ENCODE measurements at places on chromosomes 7 and 10.

DNA sequence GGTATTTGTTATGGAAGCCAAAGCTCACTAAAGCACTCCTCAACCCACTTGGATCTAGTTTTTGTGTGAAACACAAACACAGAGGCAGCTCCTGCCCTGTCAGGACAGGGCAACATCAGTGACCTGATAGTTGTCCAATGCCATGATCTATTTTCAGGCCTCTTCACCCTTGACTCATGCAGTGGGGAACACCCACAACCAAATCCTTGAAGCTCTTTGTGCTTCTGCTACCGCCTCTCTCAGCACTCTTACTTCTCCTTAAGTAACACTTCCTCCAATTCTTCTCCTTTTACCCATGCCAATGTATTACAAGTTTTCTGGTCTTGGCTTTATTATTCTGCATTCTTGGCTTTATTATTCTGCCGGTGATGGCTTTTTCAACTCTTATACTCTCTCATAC lies 425.3 kb downstream of the INHBA start:
- DNase-seq = no peak

GRCh38 chr10:16545116-16545736 lies 23.5 kb upstream of the C1QL3 start:
- DNase-seq = no peak

GRCh38 chr10:3126741-3127346 lies 45.7 kb downstream of the PITRM1 start:
- DNase-seq = no peak

GRCh38 chr10:12638781-12639180 lies 289.4 kb downstream of the CAMK1D start:
- no peak for DNase-seq

- no peak for DNase-seq
Observed at GRCh38 chr7:38393874-38394273, 120.4 kb upstream of the TARP start.

DNA sequence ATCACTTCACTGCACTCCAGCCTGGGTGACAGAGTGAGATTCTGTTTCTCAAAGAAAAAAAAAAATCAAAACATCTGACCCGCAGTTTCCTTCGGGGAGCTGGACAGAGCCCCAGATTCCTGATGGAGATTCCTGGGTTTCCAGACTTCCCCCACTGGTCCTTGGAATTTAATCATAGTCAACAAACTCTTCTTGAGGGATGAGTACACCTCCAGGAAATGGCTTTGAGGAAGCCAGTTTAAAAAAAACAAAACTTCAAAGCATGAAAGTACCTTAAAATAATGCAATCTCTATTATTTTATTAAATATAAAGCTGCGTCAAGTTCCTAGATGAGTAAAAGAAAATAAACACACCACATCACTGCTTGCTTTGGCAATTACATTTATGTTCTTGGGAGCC lies 1.2 kb upstream of the MAD1L1 start:
- no peak for DNase-seq

GRCh38 chr10:113709221-113709838 lies 29.6 kb downstream of the CASP7 start:
- peak; percentile 52 for DNase-seq

DNA sequence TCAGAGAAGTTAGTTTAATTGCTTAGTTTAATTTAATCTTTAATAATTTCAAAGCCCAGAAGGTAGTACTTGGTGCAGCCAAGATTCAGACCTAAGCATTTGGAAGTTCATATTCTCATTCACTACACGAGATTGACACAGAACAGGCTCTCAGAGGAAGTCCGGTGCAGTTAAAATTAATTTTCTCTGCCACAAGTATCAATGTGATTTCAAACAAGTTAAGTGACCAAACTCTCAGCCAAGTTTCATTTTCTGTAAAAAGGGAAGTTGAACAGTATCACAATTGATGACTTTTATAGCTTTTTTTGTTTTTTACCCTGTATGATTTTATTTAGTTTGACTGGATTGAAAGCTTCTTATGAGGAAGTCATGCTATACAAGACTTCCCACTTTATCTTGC lies 1494.9 kb upstream of the LRRTM3 start:
- DNase-seq = no peak

DNA sequence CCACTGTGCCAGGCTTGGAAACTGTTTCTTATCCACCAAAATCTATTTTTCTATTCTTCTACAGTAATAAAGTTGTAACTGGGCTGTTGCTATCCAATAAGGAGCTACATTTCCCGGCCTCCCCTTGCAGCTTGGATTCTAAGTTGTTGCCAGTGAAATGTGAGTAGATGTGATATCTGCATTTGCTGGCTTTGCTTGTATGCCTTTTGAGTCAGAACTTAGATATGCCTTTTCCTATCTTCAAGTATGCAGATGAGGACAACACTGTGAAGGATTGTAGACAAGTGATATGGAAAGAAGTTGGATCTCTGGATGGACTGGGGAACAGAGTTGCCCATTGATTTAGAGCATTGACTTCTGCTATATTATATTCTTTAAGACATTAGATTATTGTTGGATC lies 236.9 kb downstream of the REEP3 start:
- DNase-seq = no peak

- no peak for DNase-seq
Observed at GRCh38 chr7:25891591-25891990, 260.4 kb upstream of the NFE2L3 start.

GRCh38 chr7:21281193-21281592 lies 146.7 kb upstream of the SP4 start:
- DNase-seq = no peak

DNA sequence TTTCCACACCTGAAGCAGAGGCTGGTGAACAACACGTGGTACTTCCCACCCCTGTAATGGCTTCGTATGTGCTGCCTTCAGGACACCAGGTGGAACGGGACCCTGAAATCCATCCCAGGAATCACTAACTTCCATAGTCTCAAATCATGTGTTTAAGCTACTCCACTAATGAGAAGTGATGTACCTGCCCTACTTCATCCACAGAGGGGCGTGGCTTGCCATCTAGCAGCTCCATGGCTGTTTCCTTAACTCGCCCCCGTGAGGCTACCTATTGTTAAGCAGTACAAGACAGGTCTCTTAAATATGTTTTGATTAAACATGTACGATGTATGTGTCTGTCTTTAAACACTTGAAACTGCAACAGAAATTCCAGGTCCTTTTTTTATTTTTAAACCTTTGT lies 31.8 kb downstream of the ARL3 start:
- no peak for DNase-seq

DNA sequence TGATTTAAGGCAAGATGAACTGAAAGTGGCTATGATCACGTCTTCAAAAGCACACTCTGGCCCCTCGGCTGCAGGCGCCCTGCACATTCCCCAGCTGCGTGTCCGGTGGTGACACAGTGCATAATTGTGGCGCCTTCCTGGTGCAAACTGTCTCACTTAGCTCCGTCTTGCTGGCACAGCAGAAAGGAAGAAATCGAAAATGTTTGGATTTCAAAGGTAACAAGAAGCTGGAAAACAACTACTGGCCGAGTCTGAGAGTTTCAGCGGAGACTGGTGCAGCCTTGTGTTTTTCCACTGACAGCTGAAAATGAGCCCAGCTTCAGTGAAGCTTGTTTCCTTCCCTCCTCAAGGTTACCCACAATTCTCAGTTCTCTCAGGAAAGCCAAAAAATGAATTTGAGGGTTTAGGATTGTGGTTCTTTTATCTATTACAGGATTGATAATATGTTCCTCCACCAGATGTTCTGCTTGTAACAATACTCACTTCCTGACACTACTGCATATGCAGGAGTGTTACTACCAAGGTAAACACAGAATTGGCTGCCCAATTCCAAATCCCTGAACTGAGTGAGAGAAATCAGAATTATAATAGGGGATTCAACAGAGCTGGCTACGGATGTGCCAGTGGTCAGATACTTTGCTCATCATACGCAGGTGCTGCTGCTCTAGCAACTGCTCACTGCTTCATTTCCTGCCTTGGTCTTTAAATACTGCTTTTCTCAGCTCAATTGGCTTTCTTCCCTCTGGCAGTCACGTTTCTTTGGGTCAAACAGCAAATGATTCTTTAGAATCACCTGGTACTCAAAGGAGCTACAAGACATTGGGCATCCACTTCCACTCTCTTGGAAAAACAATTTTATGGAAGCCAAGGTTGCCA lies 63.7 kb downstream of the TRUB1 start:
- DNase-seq = no peak

GRCh38 chr7:150972023-150972468 lies 6.1 kb downstream of the KCNH2 start:
- DNase-seq = no peak

GRCh38 chr10:127364034-127364433 lies 167.6 kb upstream of the INSYN2A start:
- no peak for DNase-seq

- DNase-seq = no peak
Observed at GRCh38 chr10:48219194-48219593, 55.3 kb downstream of the FRMPD2 start.

GRCh38 chr7:44094365-44094764 lies 9.8 kb upstream of the AEBP1 start:
- DNase-seq = no peak

GRCh38 chr7:27608776-27609495 lies 53.7 kb downstream of the HIBADH start:
- no peak for DNase-seq

DNA sequence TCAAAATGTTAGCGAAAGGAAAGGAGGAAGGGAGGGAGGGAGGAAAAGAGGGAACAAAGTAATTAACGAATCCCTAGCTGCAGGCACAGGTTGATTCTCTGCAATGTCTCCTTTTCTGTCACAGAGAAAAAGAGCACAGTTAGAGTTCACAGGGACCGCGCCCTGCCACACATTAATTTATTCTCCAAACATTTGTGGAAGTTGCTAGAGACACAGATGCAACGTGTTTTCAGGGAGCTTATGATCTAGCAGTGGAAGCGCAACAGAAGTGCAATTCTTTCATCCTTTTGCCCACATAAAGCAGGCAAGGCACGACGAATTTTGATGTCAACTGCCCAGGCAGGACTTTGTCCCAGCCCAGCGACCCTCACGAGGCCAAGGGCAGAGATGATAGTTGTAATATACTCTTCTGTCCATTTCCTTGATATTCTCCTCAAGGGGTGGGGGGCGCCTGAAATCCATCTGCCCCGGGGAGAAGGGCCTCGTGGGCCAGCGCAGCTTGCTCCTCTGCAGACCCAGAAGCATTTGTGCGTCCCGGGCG lies 101.7 kb upstream of the ZNF438 start:
- DNase-seq = no peak

DNA sequence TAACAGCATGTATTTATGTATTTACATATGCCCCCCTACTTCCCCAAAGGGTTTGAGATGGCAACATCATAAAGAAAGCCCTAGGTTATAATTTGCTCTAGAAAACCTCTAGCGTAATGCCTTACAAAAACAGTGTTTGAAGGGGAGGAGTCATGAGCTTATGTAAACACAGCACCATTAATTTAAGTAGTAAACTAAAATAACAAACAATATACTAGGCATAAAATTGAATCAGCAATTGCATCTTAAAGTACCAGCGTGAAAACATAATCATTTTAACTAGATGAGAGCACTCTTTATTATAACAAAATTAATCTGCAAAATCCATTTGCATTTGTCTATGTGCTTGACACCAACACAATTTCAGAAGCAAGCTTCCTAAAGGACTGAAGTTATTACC lies 507.2 kb upstream of the NRP1 start:
- DNase-seq = no peak

GRCh38 chr7:164882-165660 lies 27.3 kb upstream of the FAM20C start:
- DNase-seq = no peak

- no peak for DNase-seq
Observed at GRCh38 chr10:61108915-61109314, 164.9 kb upstream of the RHOBTB1 start.

DNA sequence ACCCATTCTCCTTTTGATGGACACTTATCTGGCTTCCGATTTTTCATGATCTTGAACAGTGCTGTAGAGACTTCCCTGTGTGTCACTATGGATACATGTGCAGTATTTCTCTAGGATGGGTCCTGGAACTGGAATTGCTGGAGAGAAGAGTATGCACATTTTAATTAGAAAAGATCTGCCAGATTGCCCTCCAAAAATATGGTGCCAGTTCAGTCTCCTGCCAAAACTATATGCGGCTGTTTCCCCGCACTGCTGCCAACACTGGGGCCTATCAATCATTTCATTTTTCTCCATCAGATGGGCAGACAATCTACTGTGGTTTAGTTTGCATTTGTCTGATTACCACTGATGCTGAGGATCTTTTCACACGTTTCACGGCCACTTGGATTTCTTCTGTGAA lies 105.0 kb downstream of the SH2D4B start:
- DNase-seq = no peak

DNA sequence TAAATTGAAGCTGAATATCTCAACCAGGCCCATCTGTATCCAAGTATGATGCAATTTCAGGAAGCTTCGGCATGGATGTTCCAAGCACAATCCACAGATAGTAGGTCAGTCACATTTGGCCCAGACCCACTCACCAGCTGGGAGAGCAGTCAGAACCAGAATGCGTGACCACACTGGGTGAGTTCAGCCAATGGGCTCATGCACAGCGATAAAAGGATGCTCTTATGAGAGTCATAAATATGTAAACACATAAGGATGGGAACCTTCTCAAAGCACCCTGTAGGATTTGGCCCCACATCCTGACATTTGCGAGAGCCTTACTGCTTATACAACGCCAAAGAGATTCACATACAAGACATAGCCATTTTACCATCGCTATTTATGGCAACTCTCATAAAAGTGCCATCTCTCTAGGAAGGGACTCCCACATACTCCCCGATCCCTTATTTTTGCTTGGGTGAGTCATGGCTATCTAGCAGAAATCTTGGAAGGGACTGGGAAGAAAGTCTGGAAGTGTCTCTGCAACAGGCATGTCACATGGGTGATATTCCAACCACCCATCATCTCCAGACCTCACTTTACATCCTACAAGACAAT lies 3.0 kb downstream of the AFAP1L2 start:
- no peak for DNase-seq

- no peak for DNase-seq
Observed at GRCh38 chr7:44077681-44078091, 4.6 kb downstream of the POLM start.

GRCh38 chr7:10412422-10413019 lies 561.2 kb upstream of the PHF14 start:
- DNase-seq = peak; percentile 10

- no peak for DNase-seq
Observed at GRCh38 chr7:12296051-12296570, 85.0 kb downstream of the TMEM106B start.

DNA sequence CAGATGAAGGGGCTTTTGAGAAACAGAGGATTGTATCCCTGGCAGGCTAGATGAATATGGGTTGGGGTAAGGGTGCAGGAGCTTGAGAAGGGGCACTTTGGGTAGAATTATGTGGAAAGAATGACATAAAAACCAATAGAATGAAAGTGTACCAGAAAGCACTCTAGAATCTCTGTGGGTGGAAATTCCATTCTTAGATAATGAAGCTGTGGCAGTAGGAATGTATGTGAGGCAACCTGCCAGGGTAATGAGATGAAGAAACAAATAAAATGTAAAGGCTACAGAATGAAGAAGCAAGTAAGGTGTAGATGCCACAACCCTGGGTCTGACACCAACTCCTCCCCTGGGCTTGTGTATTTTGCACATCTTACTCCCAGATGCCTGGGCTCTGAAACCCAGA lies 16.8 kb downstream of the NOBOX start:
- DNase-seq = no peak
